T-helper 1 cell (primary cell): ENCODE measurements at places on chromosomes 12 and 14.

GRCh38 chr14:36087411-36087810 is 89.1 kb downstream of the PTCSC3 start:
- DNase-seq = no peak

GRCh38 chr12:107287436-107288413 is 194.4 kb upstream of the CRY1 start:
- peak; percentile 91 for DNase-seq

DNA sequence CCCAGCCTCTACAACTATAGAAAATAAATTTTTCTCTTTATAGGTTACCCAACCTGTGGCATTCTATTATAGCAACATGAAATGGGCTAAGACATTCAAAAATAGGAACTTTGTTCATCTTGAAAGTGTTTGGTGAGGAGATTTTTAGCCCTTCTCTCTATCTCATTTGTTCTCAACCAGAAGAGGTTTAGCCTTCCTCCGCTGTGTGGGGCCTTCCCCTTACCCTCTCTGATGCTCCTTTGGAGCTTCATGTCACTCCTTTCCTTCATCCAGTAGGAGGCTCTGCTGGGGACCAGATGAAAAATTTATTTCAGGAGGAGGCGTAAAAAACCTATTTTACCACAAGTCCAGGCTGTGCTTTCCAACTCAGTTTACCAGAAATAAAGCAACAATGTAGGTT is 94.1 kb downstream of the RTN1 start:
- no peak for DNase-seq

GRCh38 chr12:112950701-112951100 is 12.4 kb downstream of the OAS3 start:
- DNase-seq = no peak

GRCh38 chr14:34781242-34781641 is 66.8 kb upstream of the CFL2 start:
- no peak for DNase-seq
